ENCODE measurements at places on chromosomes 11 and 22.

GRCh38 chr22:29209624-29209929 is 3.9 kb downstream of the EMID1 start:
- no peak for DNase-seq

- peak; percentile 56 for DNase-seq
Observed at GRCh38 chr11:8063324-8063723, 17.7 kb upstream of the TUB start.

DNA sequence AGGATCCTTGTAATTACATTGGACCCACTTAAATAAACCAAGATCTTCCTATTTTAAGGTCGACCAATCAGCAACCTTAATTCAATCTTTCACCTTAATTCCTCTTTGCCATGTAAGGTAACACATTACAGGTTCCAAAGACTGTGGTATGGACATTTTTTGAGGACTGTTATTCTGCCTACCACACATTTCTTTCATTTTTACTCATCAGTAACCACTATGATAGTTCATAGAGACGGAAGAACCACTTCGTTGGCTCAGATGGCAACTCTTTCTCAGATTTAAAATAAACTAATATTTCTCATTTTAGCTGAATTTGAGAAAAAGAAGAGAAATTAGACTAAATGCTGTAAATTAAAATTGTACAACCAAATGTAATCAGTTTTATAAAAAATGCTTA is 96.3 kb downstream of the PAX6 start:
- DNase-seq = no peak

DNA sequence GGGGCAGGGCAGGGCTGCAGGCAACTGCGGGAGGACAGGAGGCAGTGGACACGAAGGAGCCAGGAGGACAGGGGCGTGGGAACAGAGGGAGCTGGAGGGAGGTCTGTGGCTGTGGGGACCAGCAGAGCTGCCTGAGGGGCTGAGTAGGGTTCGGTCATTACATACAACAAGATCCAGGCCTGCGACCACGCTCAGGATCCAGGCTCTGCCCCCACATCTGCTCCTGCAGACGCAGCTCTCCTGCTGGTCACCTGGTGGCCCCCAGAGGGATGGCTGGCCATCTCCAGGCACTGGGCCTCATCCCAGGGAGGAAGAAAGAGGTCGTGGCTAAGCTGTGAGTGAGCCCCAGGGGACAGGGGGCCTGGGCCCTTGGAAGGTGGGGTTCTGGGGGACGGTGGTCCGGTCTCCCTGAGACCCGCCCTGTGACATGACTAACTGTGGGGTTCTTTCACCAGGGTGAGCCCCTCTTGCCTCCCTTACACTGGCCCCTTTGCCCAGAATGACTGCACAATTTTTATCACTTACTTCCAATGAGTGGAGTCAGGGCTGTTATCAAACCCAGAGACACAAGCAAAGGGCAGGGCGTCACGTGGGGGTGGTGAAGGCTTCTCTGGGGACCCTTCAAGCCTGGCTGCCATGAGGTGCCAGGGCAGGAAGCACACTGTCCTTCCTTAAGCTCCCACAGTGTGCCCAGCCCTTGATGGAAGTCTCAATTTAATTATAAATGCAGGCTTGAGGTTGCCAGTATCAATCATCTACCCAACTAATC is 6.7 kb upstream of the APOBEC3A start:
- DNase-seq = no peak

DNA sequence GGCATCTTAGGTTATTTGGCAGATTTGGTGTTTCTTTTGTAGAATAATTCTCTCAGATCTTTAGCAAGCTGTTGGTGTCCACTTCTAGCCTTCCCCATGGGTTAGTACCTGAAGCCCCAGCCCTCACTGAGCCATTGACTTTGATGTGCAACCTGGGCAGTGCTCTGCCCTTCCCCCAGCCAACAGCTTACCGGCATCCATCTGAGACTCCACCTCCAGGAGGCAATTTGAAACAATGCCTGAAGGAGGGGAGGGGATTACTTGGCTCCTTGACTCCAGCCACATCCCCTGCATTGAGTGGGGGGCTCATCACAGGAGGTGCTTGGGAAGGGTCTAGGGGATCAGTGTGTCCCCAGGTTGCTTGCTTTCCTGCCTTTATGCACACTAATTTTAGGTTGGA is 114.8 kb downstream of the TRIM29 start:
- no peak for DNase-seq

DNA sequence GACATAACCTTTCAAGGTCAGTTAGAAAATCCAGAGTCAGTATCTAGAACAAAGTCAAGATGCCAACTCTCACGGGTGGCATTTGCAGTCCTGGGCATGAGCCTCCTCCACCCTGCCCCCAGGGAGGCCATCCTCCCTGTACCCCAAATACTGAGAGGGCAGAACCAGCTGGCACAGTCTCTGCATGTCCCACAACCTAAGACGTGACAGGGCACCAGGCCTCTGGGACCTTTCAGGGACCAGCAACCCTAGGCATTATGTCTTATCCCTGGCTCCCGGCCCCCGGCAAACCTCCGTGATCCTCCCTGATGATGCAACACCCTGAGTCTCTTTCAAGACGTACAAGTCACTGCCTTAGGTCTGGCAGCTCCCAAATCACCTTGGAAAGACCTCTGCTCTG is 2.0 kb downstream of the MB start:
- DNase-seq = no peak

GRCh38 chr11:117604336-117604995 is 192.6 kb downstream of the DSCAML1 start:
- DNase-seq = no peak

DNA sequence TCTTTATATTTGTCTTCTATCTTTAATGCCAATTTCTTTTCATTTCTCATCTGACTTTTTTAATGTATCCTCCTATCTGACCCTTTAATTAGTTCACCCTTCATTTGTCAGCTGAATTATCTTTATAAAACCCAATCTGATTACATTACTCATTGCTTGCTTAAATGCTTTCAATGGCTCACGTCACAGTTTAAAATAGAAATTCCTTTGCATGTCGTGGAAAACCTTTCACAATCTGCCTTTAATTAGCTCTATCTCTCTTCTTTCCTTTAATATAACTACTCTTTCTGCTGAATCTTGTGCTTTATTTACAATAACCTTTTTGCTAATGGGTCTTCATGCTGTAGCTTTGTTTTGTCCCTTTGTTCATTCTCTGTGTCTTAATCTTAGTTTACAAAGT is 125.7 kb downstream of the DYNC2H1 start:
- DNase-seq = no peak

DNA sequence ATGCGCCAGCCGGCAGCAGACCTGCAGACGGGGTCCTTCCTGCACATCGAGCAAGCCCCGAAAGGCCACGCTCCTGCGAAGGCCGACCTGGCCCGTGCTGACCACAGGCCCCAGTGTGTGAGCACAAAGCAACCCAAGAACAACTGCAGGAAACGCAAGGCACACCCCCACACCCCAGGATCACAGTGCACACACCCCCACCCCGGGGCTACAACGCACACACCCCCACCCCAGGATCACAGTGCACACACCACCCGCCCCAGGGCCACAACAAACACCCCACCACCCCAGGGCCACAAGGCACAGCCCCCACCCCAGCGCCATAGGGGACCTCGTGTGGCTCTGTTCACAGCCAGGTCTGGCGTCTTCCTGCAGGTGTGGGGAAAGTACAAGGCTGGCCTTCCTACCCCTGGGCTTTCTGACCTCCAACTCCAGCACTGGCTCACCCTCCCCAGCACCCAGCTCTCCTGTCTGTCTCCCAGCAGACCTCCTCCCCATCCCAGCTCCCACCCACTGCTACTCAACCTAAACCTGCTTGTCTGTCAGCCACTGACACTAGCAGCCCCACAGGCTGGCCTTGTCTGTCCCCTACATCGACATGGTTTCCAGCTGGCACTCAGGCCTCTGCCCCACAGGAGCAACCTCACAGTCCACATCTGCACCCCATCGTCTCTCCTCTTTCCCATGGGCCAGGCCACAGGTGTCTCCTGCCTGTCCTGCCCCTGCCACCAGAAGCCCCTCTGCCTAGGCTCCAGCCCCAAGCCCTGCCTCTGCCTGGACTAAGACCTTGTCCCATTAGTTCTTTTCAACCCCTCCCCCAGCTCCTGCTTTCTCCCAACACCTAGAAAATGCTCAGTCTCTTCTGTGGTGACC is 20.5 kb upstream of the EFCAB6 start:
- DNase-seq = no peak

DNA sequence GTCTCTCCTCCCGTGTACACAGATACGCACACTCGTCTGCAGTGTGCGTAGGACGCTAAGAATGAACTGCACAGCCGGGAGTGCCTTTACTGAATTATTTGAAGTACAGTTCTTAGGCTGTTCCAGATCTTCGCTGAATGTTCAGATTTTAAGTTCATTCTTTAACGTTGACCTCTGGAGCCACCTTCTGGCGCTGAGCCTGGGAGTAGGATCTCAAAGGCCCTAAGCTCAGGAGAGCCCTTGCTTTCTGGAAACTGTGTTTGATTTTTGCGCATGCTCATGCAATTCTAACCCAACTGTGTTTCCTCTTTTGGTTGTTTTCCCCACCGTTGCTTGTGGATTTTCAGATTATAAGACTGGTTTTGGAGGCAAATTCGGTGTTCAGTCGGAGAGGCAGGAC is 22.8 kb downstream of the CTTN start:
- DNase-seq = no peak

DNA sequence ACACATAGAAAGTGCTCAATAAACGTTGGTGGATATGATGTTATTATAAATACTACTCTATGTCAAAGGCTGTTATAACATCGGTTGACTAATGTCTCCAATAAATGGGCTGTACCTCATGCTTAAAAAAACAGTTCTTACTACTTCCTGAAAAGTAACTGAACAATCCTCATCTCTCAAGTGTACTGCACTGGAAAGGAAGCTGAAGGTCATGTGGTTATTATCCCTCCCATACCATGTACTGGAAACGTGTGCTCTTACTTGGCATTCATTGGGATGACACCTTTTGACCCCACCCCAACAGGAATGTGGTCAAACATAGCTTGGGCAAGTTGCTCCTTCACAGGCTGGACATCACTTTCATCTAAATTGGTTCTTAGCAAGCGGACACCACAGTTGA is 10.6 kb downstream of the RTCB start:
- no peak for DNase-seq

GRCh38 chr11:114559425-114560310 is at the start of gene NXPE1:
Gene NXPE1, minus strand, starts transcription at chr11:114559881. Its CDS starts 8,680 bp downstream, at chr11:114551201.
- no peak for DNase-seq

- no peak for DNase-seq
Observed at GRCh38 chr22:46991666-46992065, 229.2 kb downstream of the TBC1D22A start.

GRCh38 chr11:6204706-6205105 is 651 bp upstream of the C11orf42 start:
- no peak for DNase-seq

GRCh38 chr22:38282397-38282796 is 9.6 kb upstream of the TMEM184B start:
- no peak for DNase-seq

DNA sequence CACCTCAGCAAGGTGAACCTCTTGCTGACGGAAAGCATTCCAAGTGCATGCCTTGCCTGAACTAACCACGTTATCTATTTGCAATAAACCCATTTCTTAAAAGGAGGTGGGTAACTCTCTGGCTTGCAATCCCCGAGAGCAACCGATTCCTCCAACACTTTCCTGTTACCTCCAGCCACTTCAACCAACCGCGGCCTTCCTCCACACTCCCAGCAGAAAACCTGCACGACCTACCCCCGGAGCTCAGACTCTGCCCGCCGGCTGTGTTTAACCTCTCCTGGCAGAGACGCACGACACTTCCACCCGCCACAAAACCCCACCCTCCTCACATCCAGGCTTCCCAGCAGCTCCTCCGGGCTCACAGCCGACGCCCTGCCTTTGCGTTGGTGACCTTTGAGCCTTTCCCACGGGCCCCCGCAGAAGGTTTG is 708 bp downstream of the SCO2 start:
- DNase-seq = no peak

DNA sequence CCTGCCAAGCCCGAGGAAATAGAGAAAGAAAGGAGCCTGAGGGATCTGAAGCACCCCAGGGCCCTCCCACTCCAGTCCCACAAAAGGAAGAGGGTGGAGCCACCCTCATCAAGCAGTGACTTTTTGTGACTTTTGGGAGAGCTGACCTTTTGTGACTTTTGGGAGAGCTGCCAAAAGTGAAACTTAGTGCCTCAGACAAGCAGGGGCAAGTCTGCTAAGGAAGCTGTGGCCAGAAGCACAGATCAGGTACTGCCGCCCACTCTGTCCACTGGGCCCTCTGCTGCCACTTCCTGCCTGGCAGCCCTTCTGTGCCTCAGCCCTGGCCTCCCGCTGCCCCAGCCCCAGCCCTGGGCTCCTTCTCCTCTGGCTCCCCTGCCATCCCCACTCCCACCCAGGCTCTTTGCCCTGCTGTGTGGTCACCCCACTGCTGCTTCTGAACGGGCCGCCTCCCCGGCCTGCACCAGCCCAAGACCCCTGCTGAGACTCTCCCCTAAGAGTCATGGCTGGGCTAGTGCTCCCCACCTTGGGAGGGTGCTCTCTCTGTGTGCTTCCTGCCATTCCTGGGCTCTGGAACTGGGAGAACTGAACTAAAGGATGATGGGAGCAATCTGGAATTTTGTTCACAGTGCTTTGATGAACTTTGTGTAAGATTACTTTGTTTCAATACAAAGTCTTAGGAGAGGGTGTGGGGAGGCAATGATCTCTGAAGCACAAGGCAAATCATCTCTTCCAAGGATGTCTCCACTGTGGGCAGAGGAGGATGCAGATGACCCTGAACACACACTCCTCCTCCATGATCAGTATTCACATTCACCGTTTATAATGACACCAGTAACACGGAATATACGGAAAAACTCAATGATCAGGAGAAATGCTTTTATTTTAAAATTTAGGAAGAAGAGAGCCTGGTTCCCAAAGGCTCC is at the start of gene APOBEC3H:
Gene APOBEC3H, plus strand, starts transcription at position 147 of the 923 bp plus-strand sequence. CDS start 3,035 bp downstream, outside the sequence.
- no peak for DNase-seq

GRCh38 chr11:109071712-109072524 is 350.1 kb upstream of the C11orf87 start:
- DNase-seq = peak; percentile 67

Measured in right hindlimb (tissue), 1 donor.